ENCODE measurements at places on chromosomes 6 and 20.

- no peak for DNase-seq
Observed at GRCh38 chr6:149331043-149331807, 13.7 kb downstream of the TAB2 start.

GRCh38 chr6:79574174-79574573 is 36.9 kb upstream of the LCA5 start:
- no peak for DNase-seq

DNA sequence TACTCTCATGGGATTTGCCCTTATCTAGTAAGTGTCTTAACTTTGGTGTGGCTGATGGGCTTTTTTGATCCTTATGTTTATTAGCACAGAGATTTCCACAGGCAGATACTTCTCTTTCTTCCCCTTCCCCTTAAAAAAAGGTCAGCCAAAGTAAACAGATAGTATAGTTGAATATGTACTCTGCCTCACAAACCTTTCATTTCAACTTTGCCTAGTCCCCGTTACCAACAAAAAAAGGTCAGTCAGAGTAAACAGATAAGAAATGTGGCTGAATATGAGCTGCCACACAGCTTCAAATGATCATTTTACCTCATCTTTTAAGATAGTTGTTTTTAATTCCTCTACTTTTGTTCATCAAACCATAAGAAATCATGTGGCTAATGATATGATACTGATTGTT is 34.1 kb upstream of the SLC35D3 start:
- DNase-seq, result no peak

DNA sequence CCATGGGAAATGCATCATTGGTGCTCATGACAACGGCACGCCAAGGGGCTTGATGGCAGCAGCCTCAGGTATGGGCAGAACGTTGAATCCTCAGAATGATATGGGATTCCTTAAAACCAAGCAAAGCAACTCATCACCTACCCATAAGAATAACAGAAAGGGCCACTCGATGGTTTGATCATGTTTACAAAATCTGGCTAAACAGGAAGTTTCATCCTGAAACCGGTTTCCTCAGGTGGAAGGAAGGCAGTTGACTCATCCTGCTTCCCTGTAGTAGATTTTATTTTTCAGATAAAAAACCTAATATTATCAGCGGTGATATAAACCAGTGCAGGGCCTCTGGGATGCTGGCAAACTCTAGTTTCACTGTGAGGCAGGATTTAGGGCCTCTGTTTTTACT is 136.9 kb upstream of the AGPAT4 start:
- DNase-seq, result no peak

DNA sequence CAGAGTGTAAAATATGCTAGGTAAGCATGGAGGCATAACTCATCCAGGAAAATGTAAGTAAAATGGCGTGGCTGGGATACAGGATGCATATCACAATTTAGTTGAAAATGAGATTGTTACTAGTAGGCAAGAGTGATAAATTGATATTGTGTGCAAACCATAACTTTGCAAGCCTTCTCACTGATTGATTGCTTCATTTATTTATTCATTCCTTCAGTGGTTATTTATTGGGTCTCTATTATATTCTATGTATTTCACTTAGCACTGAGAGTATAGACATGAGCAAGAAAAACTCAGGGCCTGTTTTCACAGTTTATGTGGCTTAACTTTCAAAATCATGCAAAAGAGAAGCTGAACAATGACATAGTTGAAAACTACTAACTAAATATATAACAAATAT is 241.0 kb upstream of the EYS start:
- DNase-seq, result no peak

- DNase-seq, result no peak
Observed at GRCh38 chr6:23213193-23213592, 643.8 kb downstream of the HDGFL1 start.

- DNase-seq, result no peak
Observed at GRCh38 chr6:152167641-152168603, 360.4 kb downstream of the ESR1 start.

DNA sequence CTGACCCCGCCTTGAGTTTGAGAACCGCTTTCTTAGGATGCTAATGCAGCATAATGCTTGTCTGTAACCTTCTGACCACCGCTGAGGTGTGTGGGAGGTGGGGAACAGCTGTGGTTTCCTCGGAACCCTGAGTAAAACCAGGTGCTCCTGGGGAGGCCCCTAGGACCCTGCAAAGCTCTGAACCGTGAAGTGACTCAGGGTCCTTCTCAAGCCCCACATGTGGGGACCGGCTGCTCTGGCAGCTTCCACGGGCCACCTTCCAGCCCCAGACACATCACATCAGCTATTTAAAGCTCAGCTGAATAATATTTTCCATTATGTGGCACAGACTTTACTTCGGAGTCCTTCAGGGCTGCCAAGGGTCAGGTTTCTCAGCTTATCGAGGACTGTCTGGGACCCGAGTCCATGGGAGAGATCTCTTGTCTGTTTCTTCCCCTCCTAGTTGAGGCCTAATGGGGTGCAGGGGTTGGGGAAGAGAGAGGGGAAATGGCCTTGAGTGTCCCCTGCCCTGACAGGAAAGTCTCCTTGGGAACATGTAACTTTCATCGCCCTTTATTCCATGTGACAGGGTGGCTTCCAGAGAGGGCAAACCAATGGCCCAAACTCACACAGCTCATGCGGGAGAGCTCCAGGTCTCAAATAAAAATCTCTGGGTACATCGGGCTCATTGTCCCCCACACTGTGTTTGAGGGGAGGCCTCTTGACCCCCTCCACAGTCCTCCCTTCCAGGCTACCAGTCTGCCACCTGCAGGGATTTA is 186.1 kb upstream of the SLC24A3 start:
- DNase-seq, result no peak

- no peak for DNase-seq
Observed at GRCh38 chr6:146287691-146288369, 255.8 kb upstream of the RAB32 start.

- no peak for DNase-seq
Observed at GRCh38 chr6:8194490-8194889, 92.1 kb upstream of the EEF1E1 start.

DNA sequence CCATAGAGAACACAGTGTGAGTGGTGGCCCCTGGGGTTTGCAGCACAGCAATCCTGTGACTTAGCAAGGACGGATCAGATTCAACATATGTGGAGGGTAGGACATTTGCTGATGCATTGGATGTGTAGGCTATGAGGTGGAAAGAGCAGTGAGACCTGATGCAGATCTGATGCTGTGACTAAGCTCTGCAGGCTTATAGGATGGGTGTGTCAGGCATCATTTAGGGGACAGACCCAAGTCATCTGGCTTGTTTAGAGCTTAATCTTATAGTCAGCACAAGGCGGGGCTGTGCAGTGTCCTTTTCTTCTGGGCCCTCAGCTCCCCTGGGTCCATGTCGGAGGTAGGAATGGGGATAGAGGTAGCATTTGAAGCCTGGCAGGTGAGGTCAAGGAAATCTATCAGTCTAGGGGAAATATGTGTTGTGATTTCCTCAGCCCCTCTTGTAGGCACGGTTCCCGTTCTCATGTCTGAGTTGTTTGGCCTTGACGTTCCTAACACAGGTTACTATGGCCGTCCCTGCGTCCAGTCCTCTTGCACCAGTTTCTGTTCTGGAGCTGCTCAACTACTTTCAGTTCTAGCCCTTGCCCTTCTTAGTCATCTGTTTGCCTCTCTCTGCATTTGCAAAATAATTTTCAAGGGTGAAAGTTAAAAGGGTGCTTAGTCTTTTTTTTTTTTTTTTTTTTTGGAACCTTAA is 15.6 kb upstream of the MAPRE1 start:
- DNase-seq, result no peak

DNA sequence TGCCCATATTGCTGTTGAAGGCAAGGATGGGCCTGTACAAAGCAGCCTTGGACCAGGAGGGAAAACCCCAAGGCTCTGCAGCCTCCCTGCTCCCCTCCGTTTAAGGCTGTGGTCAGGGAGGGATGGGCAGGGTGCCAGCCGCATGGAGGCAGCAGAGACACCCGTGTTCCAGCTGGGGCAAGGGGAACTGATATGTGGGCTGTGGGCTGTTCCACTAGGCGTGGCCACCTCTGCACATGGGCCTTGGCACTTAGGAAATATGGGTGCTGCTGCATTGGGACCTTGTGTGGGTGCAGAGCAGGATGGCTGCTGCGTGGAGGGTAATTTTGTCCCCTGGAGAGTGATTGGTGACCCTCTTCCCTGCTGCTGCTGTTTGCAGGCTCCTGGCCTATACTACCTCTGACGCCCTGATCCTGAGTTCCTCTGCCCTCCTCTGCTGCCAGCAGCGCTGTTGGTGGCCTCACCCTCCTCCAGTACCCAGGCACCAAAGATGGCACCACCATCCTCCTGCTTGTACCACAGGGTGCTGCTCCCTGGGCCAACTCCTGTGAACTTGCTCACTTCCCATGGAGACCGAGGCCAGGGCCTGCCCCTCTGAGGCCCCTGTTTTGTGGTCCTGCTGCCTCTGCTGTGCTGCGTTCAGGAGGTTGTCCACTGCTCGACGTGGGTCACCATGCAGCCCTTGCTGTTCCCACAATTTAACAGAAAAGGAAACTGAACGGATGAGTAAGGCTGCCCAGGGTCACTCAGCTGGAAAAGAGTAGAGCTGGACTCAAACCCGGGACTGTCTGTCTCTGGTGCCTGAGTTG is 35.3 kb downstream of the PANK2 start:
- DNase-seq, result no peak

GRCh38 chr6:30399390-30400058 is 54.6 kb downstream of the RPP21 start:
- DNase-seq, result no peak

DNA sequence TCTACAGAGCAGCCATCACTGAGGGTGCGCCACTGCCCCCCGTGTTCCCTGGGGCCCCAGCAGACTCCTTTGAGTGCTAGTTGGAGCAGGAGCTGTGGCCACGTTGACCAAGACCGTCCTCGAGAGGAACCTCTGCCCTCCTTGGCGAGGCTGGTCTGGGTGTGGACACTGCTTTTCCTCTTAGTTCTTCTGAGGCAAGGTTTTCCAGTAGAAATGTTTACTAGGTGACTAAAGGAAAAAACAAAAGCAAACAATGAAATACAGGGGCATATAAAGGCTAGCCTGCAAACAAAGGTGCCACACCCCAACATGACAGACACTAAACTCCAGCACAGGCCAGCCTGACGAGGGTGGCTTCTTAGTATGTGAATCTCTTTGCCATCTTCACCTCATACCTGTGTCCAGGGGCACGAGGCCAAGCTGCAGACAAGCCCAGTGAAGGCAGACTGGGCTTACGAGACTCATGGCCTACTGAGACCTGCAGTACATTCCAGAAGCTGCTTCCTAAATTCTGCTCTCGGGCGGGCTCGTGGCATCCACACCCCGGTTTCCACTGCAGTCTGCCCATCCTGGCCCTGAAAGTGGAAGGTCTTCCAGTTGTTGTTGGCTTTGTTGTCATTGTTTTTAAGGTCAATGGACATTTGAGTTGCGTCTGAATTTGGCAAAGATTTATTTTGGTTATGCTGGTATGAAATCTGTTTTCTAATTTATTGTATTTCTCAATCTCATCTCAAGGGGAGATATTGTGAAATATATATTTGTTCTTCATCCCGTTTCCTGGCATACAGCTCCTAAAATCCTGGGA is 39.2 kb downstream of the FAM50B start:
- DNase-seq, result no peak

DNA sequence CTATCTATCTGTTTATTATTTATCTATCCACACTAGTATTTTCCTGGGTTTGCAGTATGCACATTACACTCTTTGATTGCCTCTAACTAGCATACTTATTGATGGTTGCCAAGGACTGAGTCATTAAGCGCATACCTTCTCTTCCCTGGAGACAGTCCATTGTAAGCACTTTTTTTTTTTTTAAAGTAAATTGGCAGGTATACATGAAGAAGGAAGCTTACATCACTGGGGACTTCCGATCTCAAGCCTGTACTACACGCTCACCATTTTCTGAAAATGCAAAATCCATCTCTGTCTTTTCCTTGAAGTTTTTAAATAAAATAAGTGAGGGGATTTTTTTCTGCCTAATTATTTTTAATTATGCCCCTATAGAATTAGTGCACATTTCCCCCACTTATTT is 63.5 kb downstream of the HMGN3 start:
- DNase-seq, result no peak

GRCh38 chr6:114085211-114085610 is 114.3 kb upstream of the HDAC2 start:
- DNase-seq, result no peak

DNA sequence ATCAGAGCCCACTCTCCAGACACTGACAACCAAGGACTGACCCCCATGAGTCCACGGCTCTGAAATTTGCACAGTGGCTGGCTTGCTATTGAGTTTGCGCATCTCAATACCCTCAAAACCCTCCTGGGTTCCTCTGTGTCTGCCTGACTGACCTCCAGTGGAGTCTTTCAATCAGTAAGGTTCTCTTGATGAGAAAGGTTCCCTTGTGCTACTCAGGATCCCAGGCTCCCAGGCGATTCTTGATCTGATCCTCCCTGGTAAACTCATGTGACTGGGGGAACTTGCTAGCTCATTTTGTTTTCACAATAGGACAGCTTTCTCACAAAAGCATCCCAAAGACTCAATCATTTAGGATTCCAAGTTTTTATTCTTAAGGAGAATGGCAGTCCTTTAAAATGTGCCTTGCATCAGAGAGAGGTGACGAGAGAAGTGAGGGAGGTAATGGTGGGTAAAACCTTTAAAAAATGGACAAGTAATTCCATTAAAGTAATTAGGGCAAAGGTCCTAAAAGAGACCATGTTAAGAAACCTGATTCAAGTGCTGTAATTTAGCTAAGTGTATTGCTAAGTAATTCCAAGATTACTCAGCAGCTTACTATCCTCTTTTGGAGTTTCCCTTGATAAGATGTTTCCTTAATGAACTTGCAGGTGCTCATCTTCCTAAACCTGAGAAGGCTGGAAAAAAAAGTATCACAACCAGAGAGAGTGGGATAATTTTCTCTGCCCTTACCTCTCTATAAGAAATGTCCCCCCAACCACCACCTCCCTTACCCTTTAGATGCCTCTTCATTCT is 304.7 kb upstream of the SGK1 start:
- DNase-seq, result no peak

DNA sequence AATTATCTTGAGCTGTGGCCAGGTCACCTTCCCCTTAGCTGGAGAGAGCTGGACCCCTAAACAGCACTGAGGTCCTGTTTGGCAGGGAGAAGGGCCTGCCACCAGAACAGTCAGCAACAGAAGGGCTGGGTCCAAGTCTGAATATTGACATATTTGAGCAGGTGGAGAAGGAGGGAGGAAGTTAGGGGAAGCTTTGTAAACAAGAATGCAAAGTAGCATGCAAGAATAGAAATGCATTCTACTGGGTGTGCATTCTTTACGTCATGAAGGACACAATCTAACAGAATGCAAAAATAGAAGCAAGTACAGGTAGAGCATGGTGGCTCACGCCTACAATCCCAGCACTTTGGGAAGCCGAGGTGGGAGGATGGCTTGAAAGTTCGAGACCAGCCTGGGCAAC is 100.5 kb downstream of the QRSL1 start:
- no peak for DNase-seq

- no peak for DNase-seq
Observed at GRCh38 chr6:108562503-108562993, 1.8 kb downstream of the FOXO3 start.

DNA sequence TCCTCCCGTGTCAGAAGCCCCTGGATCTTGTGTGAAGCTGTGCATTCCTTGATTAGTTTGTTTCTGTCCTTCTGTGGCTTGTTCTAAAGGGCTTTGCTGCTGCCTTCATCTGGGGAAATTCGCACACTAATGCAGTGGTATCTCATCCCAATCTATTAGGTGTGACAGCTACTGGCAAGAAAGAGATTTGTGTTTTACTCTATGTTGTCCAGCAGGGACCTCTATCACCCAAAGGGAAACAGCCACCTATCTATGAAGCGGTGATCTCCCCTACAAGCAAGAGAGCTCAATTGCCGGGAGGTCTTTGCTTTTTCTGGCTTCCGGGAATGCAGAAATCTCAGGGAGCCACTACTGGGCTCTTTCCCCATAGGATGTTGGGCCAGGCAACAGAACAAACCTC is 151.8 kb downstream of the NRN1 start:
- no peak for DNase-seq

GRCh38 chr20:38649275-38649891 is 47.8 kb downstream of the ARHGAP40 start:
- DNase-seq, result no peak
